Activated CD8-positive, alpha-beta memory T cell treated with anti-CD3 and anti-CD28 coated beads for 1 hour (primary cell): ENCODE measurements at places on chromosomes 12 and 14.

DNA sequence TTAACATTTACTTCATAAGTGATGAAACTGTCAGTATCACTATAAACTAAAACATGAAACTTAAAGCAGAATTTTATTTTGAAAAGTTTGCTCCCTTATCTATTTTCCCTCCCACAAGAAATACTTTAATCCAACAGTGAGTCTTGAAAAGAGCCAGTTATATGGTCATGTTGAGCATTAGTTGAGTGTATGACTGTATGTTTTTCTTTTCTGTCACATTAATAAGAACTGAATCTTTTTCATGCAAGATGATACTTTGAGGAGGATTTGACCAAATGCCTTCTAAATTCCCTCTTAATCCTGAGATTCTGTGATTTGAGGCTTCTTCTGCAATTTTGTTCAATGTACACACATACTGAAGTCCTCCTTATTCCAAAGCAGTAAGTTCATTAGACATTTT lies 33.7 kb upstream of the YARS2 start:
- no peak for DNase-seq

DNA sequence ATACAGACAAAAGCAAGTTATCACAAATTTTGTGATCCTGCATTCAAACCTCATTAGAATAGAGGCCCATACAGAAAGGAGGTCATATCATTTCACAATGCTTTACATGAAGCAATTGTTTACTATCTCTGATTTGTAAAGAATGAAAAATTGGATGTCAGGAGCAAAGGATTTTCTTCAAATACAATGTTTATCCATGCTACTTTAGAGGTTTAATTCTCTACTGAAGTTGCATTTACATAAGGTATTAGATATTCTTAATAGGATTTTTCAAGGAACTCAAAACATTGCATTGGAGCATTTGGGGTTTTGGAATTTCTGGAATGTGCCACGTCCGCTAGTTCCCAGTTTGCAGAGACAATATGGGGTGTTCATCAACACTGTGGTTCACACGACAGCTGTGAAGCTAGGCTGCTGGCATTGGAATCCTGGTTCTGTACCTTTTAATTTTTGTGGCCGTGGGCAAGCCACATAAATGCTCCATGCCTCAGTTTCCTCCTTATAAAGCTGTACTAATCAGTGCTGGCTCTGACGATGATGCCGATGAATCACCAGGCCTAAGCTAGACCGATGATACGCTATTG lies 174.8 kb downstream of the APAF1 start:
- DNase-seq, result no peak

GRCh38 chr14:75450381-75451276 lies 22.8 kb downstream of the JDP2 start:
- no peak for DNase-seq

GRCh38 chr14:93100570-93100969 lies 15.2 kb downstream of the ITPK1 start:
- DNase-seq, result no peak

GRCh38 chr14:105486163-105486973 lies at the start of gene CRIP1:
CRIP1 (plus strand) TSS chr14:105486886; CDS start chr14:105487260, 374 bp downstream.
- no peak for DNase-seq

GRCh38 chr12:20154052-20154451 lies 214.3 kb upstream of the PDE3A start:
- DNase-seq, result no peak

- DNase-seq, result no peak
Measured at GRCh38 chr12:80676856-80677255, 30.6 kb upstream of the MYF6 start.

GRCh38 chr14:59087240-59087639 lies 101.2 kb upstream of the DAAM1 start:
- DNase-seq, result no peak

- no peak for DNase-seq
Measured at GRCh38 chr12:16685107-16685506, 79.1 kb upstream of the LMO3 start.

GRCh38 chr12:47164724-47165439 lies 85.1 kb upstream of the AMIGO2 start:
- no peak for DNase-seq

- no peak for DNase-seq
Measured at GRCh38 chr14:29163109-29163508, 396.5 kb downstream of the FOXG1 start.

- DNase-seq, result no peak
Measured at GRCh38 chr12:24015833-24016160, 66.3 kb upstream of the SOX5 start.

GRCh38 chr14:21874167-21874566 lies 200.5 kb upstream of the OR4E1 start:
- DNase-seq, result no peak

DNA sequence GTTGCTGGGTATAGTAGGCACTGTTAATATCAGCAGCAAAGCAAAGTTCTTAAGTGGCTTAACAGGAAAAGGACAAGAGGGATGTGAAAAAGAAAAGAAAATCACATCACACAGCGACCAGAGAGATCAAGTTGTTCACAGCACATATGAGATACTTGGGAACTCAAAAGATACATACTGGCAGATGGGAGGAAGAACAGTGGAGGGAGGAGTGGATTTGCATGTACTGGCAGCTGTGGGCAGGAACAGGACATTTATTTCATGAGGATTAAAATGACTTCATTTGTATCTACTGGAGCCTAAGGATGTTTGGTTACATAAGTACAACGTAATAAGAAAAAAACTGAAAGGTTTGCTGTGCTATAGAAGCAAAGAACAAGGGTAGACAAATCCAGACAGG lies 136.5 kb upstream of the IFNG-AS1 start:
- DNase-seq, result no peak

DNA sequence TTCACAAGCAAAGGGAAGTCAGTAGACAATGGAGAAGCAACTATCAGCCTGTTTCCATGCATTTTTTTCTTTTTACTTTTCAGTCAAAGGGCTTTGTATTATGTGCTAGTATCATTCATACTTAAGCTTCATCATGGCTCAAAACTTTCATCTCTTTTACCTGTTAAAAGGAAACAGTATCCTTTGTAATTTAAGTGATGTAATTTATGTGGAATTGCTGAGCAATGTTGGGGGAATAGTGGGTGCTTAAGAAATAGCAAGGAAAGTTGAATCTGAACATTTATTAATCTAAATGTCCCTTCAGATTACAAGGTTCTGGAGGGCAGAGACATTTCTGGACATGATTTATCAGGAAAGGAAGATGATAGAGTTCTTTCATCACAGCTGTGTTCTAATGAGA lies 915.3 kb downstream of the VRK1 start:
- no peak for DNase-seq

DNA sequence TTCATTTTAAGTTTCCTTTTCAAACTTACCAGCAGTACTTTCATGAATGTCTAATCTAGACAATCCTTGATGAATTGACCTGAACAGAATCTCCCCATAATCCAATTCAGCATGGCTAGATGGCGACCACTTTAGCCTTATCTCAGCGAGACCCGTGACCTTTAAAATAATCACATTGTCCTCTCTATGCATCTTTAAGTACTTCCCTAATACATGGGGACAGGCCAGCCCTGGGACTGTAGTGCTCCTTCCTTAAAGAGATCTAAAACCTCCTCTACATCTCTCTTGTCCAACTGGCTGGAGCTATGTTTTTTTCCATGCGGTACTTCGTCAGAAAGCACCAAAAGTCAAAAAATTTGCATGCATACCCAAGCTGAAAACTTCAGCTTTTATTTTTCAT lies 746.0 kb downstream of the VRK1 start:
- no peak for DNase-seq

GRCh38 chr14:35446450-35446849 lies 41.9 kb upstream of the NFKBIA start:
- no peak for DNase-seq

DNA sequence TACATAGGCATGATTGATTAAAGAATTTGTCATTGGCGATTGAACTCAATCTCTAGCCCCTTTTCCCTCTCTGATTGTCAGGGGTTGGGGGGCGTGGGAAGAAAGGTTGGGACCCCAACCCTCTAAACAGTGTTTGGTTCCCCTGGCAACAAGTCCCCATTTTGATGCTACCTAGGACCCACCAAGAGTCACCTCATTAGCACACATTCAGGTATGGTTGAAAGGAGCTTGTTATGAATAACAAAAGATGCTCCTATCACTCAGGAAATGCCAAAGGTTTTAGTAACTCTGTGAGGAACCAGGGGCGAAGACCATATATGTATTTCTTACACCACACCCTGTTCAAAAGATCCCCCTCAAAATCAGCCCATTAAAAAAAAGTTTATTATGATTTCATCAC lies 14.3 kb downstream of the RNF212B start:
- no peak for DNase-seq

GRCh38 chr12:12210416-12210815 lies 56.4 kb downstream of the LRP6 start:
- DNase-seq, result no peak

GRCh38 chr12:50520416-50521207 lies 15.8 kb downstream of the DIP2B start:
- no peak for DNase-seq
